Fibroblast of skin of abdomen (primary cell): ENCODE measurements at places on chromosomes 4 and X.
A peak's percentile ranks its signal among the peaks of the same experiment; 100 is the strongest.

GRCh38 chr4:73257651-73258435, 755 bp downstream of the ANKRD17 start:
- peak; percentile 37 for DNase-seq

DNA sequence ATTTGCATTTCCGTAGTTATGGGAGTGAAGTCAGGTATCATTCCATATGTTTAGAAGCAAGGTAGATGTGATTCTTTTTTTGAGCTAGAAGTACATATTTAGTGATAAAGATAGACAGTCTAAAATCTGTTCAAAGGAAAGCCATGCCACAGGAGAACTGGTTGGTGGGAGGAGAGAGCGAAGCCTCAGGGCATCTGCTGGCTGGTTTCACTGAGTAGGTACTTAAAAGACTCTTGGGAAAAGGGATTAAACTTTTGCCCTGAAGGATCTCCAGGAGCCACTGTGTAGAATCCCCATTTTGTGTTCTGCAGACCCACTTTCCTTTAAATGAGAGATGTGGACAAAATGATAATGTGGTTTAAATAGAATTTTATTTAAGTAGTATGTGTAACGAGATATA, 89.6 kb downstream of the SHROOM2 start:
- no peak for DNase-seq

DNA sequence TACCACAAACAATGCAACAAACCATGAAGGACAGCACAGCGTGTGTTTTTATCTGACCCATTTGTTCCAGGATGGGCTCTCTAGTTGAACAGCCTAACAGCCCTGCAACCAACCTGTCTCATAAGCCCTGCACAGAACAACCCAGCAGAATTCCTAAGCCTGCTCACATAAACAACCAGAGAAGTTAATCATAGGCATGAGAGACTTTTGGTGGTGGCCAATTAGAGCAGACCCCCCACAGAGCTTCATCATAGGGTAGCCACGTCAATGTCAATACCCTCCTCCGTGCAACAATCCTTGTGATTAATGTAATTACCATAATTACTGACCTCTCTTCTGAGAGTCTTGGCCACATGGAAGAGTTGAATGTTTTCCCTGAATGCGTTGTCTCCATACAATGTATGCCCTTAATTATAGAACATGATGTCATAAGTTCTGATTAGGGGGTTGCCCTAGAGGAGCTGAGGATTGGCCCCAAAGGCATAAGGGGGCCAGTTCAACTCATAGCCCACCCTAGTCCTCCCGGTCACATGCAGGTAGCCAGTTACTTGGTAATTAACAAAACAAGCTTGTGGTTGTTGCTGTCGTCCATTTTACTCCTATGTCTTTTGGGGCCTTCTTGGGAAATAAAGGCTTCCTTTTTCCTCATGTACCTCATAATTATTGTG, 92.7 kb downstream of the SYNPO2 start:
- DNase-seq: peak; percentile 82

- DNase-seq: peak; percentile 96
Measured at GRCh38 chr4:73917081-73917501, 47.9 kb downstream of the CXCL1 start.

DNA sequence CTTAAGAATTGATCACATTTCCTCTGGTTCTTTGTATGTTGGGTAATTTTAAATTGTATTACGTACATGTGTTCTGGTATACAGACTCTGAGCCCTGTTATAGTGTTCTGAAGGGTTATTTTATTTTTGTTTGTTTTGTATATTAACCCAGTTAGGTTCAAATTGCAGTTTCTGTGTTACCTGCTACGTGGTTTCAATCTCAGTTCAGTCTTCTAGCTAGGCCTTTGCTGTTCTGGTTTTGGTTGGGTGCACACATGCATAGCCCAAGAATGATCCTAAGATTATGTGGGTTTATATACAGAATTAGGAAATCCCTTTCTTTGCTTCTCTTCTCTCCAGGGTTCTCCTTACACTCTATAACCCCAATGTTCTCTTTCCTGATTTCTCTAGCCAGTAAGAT, 161.0 kb downstream of the PPP1R2C start:
- no peak for DNase-seq

GRCh38 chr4:142348613-142349021, 497.5 kb downstream of the INPP4B start:
- no peak for DNase-seq

DNA sequence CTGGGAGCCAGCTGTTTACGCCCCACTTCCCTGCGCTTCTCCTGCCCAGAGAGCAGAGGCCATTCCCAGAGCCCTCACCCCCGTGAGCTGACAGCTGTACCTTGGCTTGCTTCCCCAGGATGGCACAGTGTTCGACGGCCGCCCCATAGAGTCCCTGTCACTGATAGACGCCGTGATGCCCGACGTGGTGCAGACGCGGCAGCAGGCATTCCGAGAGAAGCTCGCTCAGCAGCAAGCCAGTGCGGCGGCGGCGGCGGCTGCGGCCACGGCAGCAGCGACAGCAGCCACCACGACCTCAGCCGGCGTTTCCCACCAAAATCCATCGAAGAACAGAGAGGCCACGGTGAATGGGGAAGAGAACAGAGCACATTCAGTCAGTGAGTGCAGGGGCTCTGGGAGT, 77.7 kb downstream of the GPR143 start:
- DNase-seq: no peak

DNA sequence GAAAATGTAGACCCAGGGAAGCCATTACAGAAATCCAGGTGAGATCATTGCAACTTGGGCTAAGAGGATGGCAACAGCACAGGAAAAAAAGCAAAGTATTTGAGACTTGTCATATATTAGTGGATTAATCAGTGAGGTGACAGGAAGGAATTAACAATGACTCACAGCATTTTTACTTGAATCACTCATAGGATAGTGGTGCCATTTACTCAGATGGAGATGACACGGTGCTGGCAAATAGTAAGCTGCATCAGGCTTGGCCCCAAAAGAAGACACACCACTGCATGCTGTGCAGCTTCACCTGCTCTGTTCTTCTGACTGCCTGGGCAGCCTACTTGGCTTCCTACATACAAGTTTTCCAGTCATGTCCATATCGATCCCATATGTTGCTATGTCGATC, 144.8 kb downstream of the FRYL start:
- peak; percentile 47 for DNase-seq

DNA sequence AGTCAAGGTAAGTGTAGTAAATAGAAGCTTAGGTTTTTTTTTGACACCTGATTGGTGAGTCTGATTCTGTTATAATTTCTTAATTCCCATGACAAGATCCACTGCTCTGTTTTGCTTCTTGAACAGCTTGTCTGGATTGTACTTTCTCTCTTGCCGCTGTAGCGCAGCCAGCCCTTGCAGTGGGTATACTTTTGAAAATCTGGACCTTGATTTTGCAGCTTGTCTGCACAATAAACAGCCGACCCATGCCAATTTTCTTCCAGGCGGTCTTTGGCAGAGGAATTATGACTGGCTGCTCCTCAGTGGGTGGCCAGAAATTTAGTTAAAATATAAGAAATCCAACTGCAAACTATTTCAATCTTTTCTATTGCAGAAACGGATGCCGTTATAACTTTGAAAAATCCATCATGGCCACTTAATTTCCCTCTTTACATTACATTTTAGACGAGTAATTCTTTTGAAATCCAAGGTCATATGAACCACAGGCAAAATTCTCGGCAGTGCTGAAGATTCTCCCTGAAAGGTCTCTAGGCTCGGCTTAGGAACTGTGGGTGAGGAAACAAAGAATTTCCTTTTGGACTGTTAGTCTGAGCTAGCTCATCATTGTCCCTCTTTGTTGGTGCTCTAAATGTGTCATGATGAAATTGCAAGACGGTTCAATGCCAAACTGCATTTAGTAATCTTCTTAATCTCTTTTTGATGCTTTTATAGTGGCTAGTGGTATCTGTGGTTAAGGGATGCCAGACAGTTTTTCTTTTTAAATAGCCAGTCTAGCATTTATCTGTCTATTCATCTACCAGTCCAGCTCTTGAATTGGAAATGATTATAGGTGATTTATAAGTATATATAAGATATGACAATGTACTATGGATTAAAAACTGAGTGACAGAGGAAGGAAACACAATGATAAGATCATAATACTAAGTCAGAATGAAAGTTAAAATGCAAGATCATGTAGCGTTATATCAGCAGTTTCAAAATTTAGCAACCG, 31.5 kb upstream of the PTTG2 start:
- DNase-seq: peak; percentile 53

DNA sequence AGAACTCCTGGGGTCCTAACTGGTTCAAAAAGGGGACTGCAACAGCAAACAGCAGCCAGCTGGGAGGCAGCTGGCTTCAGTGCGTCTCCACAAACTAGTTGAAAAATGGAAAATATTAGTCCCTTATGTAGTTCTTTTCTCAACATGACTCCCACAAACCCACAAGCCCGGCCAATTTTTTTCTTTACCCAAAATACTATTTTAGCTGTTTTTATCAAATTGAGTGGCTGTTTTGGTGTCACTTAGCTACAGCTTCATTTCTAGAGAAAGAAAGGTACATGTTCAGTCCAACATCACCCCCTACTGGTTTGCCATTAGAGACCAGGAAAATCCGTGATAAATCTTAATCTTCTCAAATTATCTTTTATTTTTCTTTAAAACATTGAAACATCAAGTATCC, 97.2 kb downstream of the GUCY2F start:
- DNase-seq: peak; percentile 40

- DNase-seq: no peak
Measured at GRCh38 chr4:168845897-168846296, 164.2 kb downstream of the CBR4 start.

GRCh38 chrX:54495814-54496516, at the start of gene FGD1:
Gene FGD1, minus strand, starts transcription at chrX:54496234. Its CDS starts 802 bp downstream, at chrX:54495432.
- DNase-seq: peak; percentile 62

- peak; percentile 88 for DNase-seq
Measured at GRCh38 chr4:145034727-145035211, 63.2 kb downstream of the ANAPC10 start.

- DNase-seq: no peak
Measured at GRCh38 chr4:61201961-61202637, 2.0 kb downstream of the ADGRL3 start.

DNA sequence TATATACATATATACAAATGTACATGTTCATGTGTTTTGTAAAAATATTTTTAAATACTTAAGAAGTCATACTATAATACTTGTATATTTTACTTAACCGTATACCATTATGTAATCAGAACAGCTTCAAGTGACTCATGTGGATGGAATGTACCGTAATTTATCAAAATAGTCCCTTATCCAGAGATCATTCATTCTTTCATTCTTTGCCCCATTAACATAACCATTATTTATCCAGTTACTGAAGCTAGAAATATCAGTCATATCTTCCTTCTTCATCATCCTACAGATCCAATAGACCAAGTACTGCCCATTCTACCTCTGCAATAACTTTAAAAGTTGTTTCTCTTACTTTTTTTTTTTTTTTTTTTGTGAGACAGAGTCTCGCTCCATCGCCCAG, 164.2 kb downstream of the MAB21L2 start:
- DNase-seq: peak; percentile 45

DNA sequence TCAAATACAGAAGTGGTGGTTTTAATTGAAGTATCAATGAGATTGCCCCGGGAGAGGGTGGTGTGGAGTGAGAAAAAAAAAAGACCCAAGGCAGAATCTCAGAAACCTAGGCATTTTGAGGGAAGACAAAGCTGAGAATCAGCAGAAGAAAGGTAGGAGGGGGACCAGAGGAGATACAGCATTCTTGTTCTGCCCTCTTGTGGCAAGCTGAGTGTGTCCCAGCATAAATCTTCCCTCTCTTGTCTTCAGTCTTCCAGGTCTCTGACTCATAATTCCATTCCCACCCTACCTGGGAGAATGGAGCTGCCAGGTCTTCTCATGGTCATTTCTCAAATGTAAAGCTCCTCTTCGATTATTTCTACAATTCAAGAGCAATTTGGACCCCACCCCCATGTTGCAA, 32.7 kb upstream of the MAGED1 start:
- peak; percentile 20 for DNase-seq

- DNase-seq: no peak
Measured at GRCh38 chr4:116020141-116020722, 906.8 kb upstream of the NDST4 start.

- no peak for DNase-seq
Measured at GRCh38 chr4:7282786-7283440, 90.6 kb downstream of the SORCS2 start.

DNA sequence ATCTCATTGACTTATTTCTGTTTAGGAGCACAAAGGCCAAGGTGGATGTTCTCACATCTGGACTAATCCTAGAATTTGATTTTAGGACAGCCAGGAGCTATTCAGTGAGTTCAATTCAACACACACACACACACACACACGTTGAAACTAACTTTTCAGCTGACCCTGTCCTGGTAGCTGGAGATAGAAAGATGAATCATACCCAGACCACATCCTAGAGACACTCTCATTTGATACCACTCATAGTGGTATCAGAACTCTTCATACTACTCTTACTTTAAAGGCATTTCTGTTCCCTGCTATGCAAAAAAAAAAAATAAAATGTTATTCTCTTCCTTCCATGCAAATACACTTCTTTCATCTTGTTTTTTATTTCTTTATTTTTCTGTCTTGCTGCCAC, 36.7 kb downstream of the KLF8 start:
- no peak for DNase-seq

DNA sequence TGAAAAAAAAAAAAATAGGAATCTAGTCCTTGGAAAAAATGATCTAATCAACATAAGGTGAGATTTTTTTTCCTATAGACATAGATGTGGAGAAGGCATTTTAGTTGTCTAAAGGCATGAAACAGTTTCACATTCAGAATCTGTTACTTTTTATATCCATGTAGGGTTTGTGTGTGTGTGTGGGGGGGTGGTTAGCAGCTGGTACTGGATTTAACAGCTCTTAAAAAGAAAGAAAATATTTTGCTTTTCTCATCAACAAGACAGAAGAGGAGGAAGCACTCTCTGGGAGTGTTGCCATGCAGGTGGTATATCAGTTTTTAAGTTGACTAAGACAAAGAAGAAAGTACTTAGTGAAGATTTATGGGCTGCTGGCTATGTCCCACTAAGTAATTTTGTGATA, 122.3 kb downstream of the VCX3B start:
- DNase-seq: no peak

DNA sequence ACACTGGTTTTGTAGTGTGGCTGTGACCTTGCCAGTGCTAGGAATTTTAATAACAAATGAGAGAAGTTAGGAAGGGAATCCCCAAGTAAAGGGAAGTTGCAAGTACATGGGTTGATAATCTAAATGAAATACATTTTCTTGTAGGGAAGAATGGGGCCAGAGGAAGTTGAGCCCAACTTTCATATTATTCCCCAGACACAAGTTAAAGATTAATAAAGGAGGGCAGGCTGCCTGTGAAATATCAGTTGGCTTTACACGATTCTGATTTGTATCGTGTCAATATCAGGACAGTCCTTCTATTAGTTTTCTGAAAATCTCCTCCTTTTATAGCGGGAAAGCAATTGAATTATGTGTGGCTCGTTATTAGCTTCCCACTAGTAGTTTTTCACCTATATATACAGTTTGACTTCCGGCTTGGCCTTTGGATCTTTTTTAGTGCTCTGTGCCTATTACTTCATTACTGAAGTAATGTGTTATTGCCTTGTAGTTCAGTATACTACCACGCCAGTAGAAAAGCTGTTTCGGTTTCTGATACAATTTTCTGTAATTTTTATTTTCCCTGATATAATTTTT, 1.7 kb downstream of the PDLIM5 start:
- no peak for DNase-seq

DNA sequence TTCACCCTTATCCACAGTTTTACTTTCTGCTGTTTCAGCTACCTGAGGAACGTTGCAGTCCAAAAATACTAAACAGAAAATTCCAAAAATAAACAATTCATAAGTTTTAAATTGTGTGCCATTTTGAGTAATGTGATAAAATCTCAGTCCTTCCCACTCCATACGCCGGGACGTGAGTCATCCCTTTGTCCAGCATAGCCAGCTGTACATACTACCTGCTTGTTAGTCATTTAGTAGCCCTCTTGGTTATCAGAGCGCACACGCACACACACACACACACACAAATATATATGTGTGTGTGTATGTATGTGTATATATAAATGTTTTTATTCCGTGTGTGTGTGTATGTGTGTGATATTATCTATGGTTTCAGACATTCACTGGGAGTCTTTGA, 4.8 kb upstream of the CCSER1 start:
- no peak for DNase-seq
